ENCODE measurements at places on chromosomes 12 and 14.

DNA sequence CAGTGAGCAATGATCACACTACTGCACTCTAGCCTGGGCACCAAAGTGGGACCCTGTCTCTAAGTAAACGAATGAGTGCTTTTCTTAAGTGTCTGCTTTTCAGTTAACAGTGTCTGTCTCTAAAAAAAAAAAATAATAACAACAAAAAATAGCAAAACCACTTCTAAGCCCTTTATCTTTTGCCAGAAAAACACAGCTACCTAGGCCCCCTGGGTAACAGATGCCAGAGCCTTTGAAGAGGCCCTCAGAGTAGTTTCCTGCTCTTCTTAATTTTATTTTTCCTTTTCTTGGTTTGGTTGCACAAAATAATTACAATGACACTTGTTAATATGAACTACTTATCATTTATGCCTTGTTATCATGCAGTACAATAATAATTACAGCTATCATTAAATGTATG is 32.8 kb upstream of the RAP1B start:
- no peak for DNase-seq

DNA sequence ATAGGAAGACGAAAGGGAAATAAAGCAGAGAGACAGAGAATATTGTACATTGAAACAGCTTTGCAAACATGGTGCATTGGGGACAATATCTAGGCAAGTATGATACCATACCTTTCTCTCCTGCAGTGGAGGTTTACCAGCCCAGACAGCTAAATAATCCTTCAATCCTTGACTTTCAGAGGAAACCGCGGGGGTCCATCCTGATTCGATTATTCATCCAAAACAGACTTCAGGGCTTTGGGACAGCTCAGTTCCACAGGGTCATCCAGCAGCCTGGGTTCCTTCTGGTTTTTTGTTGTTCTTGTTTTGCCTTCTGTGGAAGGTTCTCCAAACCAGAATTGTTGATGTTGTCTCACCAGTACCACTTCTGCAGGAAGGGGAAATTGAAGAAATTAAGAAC is 81.5 kb downstream of the LGR5 start:
- DNase-seq = no peak

DNA sequence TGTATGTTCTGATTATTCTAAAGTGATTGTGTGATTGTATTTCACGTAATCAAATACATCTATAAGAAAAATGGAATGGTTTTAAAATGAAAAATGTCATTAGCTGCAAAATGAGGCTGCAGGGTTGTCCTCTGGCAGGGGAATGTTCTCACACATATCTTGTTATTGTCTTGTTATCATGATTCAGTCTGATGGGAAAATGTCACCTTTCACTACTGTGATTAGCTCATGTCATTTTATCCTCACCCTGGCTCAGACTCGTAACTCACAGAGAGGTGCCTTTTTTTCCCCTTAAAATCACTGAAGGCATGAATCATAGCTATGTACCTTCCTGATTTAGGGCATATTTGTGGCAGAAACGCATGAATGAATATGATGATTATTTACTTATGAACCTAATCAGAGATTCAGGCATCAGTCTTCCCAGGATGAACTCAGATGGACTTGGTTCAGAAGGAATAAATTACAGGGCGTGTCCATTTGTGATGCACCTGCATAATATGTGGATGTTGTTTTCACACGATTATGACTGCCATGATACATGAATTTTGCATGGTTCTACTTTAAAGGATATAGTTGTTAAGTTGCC is 1339.2 kb downstream of the AACS start:
- no peak for DNase-seq

DNA sequence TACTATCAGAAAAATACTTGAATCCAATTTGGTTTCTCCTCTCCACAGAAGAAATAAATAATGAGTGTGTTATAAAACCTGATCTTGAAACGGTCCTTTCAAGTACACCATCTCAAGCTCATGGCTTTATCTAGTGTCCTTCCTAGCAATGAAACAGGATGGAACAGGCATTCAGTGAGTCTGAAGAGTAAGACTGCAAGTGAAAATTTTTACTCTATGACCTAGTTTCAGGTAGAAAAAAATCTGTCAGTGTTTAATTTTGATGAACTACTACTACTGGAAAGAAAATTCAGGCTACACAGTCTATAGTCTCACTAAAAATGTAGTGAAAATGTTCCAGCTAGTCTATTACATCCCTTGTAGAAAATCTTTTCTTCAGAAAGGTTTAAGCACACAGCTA is 7.7 kb downstream of the CBX5 start:
- DNase-seq = no peak

DNA sequence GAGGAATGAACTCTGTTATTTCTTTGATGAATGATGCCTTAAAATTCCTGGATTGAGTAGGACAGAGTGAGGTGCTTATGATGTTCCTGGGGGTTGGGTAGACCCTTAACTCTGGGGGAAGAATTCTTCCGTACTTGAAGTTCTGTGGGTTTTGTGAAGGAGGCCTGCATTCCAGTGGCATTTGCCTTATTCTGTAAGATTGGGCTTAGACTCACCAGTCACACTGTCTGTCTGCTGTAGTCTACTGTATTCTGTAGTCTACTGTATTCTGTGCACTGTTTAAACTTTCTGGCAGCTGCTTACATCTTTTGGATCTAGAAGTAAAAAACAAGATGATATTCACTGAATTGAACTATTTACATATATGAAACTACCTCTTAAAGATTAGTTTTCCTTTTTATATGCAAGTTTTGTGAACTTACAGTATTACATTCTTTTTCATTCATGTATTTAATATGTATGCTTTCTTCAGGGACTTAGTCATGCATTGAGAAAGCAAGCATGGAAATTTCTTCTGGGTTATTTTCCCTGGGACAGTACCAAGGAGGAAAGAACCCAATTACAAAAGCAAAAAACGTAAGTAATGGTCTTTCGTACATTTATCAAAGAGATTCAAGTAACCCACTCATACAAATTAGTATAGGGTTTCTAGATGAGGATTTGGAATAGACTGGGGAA is 42.3 kb upstream of the TPH2 start:
- no peak for DNase-seq

GRCh38 chr14:50348933-50349332 is 36.8 kb downstream of the DMAC2L start:
- DNase-seq = no peak

GRCh38 chr12:96861656-96862055 is 45.4 kb upstream of the NEDD1 start:
- no peak for DNase-seq

DNA sequence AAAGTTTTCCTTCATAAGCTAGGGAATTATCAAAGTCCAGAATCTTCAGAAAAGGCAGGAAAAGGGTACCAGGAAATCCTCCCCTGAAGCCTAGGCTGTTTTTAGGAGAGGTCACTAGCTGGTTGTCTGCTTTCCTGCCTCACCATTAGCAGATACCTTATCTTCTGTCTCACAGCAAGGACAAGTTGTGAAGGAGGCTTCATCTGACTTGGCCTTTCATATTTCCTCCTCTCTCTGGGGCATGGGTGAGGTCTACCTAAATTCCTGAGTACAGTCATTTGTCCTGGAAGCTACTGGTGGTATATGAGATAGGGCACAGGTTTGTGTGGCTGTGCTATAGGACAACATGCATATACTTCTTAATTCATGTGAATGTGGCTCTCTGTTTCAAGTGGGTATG is 2.3 kb downstream of the FOXJ2 start:
- no peak for DNase-seq

DNA sequence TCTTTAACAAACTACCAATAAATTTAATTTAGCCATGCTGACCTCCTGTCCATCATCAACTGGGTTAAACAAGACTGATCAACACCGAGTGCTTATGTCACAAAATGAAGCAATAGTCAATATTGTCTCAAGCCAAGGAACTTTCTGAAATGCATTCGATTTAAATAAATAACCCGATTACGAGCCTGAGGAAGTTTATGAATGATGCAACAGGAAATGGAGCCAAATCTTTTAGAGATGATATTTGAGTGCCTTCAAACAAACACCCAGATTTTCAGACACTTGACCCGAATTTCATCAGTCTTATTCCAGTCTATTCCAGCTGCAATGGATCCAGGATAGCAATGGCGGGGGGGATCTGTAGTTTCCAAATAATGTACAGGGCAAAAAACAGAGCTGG is 27.9 kb downstream of the FAR2 start:
- DNase-seq = no peak

GRCh38 chr14:64612021-64612380 is 62.2 kb downstream of the PPP1R36 start:
- DNase-seq = no peak

GRCh38 chr12:51202718-51203117 is 15.1 kb downstream of the POU6F1 start:
- no peak for DNase-seq

- no peak for DNase-seq
Measured at GRCh38 chr14:22780105-22780679, 13.7 kb downstream of the OXA1L start.

DNA sequence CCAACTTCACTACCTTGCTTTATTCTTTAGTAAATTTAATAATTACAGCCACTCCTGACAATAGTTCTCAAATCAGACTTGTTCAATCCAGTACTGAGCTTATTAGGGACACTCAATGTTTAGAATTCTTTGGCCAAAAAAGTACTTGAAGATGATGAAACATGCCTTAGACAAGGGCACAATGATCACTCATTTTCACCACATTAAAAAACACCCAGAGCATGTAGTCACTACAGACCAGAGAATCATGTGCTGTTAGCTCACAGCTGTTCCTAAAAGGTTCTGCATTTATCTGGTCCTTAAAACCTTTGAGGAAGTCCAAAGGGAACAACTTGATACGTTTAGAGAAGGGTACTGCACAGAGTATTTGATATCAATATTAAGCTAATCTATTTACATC is 98.7 kb downstream of the INSM2 start:
- DNase-seq = no peak

- DNase-seq = no peak
Measured at GRCh38 chr12:108324351-108325017, 14.6 kb downstream of the CMKLR1 start.

GRCh38 chr14:87975636-87976035 is 17.3 kb downstream of the GALC start:
- DNase-seq = no peak

DNA sequence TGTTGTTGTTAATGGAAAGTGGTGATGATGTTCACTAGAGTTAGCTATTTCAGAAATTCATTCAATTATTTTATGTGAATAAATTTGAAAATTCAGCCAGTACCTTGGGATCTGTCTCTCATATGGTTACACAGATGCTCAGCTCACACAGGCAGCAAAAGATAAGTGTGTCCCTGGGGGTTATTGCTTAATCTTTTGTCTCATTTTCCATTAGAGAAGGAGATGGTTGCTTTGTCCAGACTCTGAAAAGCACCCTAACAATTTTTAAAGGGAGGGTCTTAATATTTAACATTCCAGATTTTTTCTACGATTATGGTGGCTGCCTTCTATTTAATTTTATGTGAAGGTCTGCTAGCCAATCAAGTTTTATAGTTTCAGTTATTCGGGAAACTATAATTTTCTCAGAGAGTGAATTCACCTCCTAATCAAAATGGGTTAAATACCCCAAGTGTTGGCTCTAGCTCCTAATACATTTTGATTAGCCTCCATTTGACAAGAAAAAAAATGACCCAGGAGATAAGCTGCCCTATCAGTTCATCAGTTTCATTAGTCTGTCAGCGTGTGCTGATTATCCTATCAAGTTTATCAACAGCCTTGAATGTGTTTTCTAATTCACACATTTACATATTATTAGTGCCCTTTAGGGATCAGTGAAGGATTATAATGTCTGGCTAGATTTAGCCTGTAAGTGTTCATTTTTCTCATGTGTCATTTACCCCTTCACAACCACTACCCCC is 282.1 kb downstream of the TMTC2 start:
- no peak for DNase-seq

GRCh38 chr12:75505706-75506312 is 5.6 kb downstream of the KRR1 start:
- DNase-seq = no peak

DNA sequence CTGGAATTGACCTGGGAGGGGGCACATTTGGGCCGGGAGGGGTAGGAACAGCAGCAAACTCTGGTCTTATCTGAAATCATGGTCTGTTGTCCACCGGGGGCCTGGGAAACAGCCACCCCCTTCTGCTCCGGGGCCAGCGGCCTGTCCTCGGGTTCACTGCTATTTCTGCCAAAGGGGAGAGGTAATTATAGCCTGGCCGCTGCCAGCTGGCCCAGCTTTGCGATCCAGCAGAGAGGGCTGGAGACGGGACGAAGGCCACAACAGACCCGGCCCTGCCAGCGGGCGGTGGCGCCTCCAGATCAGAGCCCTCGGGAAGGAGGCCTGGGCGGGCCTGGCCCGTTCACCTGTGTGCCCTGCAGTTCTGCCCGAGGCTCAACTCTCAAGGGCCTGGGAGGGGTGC is at the start of gene C14orf180:
C14orf180 (plus strand) TSS at position 258 of the 400 bp plus-strand sequence. CDS start 6,667 bp downstream, outside the sequence.
- no peak for DNase-seq

DNA sequence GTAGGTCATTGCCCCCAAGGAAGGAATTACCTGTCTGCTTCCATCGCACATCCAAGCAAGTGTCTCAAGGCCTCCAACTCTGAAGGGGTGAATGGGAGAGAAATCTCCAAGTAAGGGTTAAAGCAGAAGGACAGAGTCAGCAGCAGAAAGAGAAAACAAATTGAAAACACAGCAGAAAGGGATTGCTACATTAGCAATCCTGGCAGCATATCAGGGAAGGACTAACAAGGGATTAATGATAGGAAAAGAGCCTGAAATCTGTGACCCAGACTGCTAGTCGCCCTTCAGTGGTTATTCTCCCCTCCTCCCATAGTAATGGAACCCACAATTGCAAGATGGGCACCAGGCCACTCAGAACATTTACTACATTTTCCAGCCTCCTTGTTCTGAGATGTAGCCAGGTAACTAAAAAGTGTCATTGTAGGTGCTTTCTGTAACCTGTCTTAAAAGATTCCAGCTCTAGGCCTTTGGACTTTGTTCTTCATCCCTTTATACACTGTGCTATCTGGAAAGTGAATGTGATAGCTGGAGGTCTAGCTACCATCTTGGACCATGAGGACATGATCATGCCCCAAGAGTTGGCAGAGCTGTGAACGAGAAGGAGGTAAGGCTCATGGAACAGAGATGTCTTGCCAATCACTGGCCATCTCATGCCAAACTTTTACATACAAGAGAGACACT is 36.0 kb downstream of the MAP3K9 start:
- DNase-seq = no peak

- DNase-seq = no peak
Measured at GRCh38 chr14:75454963-75455546, 27.2 kb downstream of the JDP2 start.

DNA sequence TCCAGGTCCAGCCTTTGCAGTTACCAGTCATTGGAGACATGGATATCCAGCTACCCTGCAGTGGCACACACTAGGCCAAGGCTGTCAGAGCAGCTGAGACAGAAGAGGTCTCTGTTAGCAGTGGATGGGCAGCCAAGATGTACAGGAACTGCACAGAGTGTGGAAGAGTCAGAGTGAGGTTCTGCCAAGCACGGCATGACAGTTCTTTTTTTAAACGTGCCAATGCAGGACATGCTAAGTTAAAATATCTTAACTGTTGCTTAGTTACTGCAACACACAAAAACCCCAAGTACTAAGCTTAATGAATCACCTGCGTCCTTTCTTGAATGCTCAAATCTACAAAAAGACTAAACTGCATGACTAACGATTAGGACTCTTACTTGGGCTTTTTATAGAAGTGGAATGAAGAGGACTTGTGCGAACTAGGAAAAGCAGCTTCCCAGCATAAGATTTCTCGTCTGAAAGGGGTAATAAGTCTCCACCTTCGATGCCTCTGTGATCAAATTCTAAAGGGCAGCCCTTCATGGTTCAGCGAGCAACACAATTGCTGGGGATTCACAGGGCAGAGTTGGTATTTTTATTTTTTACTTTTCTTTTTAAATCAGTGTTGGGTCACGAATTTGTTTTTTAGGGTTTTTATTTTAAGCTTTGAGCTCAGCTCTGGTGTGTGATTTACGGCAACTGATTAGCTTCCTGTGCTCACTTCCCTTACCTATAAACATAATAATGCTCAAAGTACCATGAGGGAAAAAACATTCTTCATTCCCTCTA is 20.6 kb downstream of the MAPK1IP1L start:
- DNase-seq = no peak
